ENCODE measurements at places on chromosomes 7 and 10. TPM values are rescaled to one million over a fixed set of nuclear protein-coding genes. Genes with fewer than 3 reads are reported as not detected.

DNA sequence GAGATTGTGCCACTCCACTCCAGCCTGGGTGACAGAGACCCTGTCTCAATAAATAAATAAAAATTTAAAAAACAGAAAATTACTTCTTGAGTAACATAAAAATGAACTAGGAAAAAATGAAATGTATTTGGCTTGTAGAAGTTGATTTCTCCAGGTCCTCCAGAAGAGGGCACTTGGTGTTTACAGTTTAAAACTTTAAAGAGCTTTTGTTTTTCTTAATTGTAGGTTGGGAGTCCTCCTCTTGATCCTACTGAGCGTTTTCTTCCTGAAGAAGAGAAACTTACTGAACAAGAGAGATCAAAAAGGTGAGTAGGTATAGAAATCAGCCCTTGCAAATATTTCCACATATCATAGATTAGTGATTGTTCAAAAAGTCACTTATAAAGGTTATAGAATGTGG, 16.2 kb downstream of the KIFBP start:
- no peak for DNase-seq

DNA sequence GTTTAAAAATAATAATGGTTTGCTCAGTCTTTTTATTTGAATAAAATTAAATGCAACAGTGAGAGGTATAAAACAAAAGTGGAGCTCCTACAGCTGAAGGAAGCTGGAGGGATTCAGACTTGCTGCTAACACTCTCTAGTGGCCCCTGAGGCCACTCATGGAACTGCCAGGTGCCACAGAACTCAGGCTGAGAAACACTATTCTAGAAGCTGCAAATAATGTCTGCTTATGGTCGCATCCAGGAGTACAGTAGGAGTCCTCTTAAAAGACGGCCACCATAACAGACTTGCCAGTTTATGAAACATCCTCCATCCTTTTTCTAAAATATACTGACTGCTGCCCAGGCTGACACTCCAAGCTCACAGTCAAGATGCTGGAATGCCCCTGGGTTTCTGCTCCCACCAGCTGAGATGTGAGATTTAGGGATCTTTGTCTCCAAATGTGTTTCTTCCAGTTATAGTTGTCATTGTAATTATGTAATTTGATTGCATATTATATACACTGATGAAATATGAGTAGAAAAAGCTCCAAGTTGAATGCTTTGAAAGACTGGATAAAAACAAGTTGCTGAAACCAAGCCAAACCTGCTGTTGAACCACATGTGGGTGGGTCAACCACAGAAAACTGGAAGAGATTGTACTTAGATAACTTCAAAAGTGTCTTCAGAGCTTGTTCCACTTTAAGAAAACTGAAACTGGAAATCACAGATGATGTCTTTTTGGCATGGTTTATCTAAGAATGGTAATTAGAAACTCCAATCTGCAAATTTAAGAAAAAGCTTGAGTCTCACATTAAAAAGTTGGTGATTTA, 213.7 kb upstream of the AOAH start:
- no peak for DNase-seq

- DNase-seq, result no peak
Measured at GRCh38 chr7:38880454-38880853, 28.5 kb downstream of the VPS41 start.

- no peak for DNase-seq
Measured at GRCh38 chr7:84624927-84625326, 430.3 kb upstream of the SEMA3A start.

DNA sequence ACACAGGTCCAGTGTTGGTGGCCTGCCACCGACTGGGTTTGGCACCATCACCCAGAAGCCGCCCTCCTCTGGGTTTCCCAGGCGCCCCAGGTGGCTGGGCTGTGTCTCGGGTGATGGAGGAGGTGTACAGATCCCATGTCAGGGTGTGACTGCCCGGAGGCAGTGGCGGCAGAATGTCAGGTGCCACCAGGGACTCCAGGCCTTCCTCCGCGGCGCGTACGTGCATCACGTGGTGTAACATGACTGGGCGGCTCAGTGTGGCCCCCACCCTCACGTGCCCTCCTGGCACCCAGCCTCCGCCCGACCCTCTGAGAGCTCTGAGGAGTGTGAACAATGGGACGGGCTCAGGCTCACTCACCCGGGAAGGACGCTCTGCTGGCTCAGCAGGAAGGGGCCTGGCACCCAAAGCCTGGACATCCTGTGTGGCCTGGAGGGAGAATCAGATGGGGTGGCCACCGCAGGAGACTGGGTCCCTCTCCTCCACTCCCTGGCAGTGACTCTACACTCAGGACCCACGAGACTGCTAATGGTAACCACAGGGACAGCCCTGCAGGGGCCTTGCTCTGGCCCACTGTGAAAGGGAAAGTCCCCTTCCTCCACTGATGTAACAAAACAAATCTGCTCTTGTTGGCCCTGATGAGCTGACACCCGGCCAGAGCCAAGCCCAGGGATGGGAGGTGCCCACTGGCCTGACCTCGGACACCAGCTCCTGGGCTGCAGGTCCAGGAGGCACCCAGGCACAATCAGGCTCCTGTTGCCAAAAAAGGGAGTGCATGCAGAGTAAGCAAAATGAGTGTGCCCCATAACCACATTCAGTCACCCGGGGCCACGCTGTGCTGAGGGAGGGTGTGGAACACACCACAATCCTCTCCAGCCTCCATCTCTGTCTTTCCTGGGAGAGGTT, 164.8 kb downstream of the PRKAG2 start:
- no peak for DNase-seq

DNA sequence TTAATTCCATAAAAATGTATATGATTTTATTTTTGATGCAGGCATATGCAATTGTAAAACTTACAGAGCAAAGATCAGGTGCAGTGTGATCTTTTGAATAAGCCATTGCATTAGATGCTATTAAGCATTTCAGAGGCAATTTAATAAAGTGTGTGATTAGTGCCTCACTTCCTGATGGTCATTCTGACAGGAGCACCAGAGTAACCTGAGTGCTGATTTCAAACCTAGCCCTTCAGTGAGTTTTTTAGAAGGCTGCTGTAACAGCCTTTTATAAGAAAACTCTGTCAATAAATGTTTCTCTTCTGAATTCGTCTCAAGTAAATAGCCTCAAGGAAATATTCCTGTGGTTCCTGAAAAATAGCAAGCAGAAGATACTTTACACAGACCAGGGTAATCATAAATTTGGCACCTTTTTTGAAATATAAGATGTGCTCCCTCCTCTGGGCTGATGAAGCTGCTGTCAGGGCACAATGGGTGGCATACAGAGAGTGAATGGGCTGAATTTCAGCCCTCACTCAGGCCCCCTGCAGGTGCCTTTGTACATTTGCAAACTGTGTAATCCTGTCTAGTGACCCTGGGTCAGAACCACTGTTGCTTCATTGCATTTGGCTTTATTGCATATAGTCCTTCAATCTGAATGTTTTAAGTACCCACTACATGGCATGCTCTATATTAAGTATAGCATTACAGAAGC, 193.7 kb upstream of the CSTF2T start:
- no peak for DNase-seq

DNA sequence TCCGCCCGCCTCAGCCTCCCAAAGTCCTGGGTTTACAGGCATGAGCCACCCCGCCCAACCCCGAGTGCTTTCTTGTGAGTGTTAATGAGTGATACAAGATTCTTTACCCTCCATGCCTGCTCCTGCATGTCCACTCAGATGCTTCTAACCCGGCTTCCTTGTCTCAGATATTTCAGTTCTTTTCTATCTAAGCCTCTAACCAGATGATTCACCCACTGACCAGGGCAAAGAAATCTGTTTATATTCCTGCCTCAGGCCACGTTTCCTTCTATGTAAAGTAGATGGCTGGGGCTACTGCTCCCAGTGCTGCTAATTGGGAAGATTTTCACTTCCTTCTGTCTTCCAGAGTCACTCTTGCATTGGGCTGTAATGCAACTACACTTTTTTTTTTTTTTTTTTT, 395.1 kb upstream of the ANKRD30A start:
- no peak for DNase-seq

- no peak for DNase-seq
Measured at GRCh38 chr10:34880817-34881216, 65.7 kb upstream of the PARD3 start.

DNA sequence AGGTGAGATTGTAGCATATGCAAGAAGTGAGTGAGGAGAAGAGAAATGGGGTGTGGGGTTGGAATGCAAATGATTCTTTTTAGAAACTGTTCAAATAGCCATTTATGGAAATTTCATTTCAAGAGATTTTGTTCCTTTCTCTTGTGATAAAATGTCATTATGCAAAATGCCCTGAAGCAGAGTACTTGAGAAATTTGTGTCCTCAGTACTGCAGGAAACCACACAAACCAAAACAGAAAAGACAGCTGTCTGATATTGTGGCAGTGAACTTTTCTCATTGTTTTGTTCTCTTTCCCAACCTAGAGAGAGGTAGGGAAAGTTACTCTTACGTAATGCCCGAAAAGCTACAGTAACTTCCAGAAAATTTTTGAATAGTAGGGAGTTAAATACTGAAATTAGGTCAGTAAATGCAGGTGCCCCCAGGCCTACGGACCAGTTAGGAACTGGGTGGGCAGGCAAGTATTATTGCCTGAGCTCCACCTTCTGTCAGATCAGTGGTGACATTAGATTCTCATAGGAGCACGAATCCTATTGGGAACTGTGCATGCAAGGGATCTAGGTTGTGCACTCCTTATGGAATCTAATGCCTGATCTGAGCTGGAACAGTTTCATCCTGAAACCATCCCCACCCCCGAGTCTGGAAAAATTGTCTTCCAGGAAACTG, 34.0 kb downstream of the DLD start:
- no peak for DNase-seq

Gene GPR146
- 0.55 TPM for total RNA-seq

Gene EDRF1
- total RNA-seq, result 32.5 TPM

Gene KNDC1
- not detected for total RNA-seq

Gene CALHM1
- total RNA-seq, result not detected

Gene ORAI2
- total RNA-seq, result 68.9 TPM

Gene SORCS1
- not detected for total RNA-seq

Gene OR6V1
- not detected for total RNA-seq

Gene C10orf105
- 0.11 TPM for total RNA-seq

All from CD8-positive, alpha-beta memory T cell (primary cell).